Amygdala (tissue), 56 donors: ENCODE measurements at places on chromosomes 2 and 18.

DNA sequence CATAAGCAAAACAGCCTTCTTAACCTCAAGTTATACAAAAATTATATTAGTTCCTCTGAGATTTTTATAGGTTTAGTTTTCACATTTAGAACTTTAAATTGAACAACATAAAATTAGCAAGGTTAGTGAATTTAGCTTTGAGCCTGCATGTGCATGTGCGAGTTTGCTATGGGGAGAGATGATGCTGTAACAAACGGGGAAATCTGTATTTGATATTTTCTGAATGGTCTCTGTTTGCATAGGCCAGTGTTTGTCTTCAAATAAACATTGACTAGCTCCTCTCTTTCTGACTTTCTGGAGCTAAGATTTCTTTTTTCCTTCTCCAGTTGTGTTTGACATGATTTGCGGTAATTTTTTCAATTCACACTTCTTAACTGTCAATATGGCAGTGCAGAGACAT is 30.9 kb upstream of the IL18RAP start:
- DNase-seq: no peak

GRCh38 chr2:179495315-179495714 is 230.7 kb upstream of the SESTD1 start:
- no peak for DNase-seq

DNA sequence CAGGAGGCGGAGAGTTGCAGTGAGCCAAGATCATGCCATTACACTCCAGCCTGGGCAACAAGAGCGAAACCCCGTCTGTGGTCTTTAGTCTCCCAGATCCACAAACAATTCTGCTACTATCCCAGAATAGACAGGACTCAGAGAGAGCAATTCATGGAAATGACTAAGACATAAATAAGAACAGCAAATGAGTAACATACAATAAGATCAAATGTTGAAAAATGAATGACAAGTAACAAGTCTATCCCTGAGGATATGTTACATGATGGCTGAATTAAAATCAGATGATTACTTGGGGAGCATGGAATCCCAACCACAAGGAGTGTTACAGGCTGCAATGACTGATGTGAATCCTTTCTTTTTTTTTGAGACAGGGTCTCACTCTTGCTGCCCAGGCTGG is 10.3 kb downstream of the ARL5A start:
- no peak for DNase-seq

- no peak for DNase-seq
Measured at GRCh38 chr18:63613420-63613819, 26.3 kb downstream of the SERPINB13 start.

GRCh38 chr18:10143596-10143995 is 229.8 kb downstream of the VAPA start:
- DNase-seq: no peak

- no peak for DNase-seq
Measured at GRCh38 chr2:68083346-68083745, 20.5 kb upstream of the C1D start.

GRCh38 chr18:75782826-75783225 is 355.3 kb upstream of the SMIM21 start:
- DNase-seq: no peak

DNA sequence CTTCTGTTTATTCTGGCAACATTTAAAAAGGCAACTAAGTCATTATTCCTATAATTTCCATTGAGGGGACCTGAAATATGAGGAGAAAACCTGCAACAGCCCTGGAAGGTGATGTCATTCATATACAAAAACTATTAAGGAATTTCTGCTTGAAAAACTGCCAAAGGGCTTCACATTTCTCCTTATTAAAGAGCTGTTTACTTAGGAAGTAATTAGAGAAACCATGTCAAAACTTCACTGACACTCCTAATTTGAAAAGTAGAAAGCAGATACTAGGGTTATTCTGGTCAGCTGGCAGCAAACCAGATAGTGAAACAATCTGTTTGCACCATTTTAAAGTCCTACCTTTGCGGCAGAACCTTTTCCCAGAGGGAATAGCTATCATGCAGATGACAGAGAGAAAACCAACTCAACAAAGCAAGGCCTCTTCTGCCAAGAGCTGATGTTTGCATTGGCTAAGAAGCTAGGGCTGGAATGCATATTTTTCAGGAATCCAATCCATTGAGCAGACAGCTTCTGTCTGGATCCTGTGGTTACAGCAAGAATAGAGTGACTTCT is 592.2 kb upstream of the SYT4 start:
- no peak for DNase-seq
